ENCODE measurements at places on chromosomes 11 and 22.

GRCh38 chr11:133945087-133945974 is 11.4 kb downstream of the IGSF9B start:
- peak; percentile 82 for DNase-seq

GRCh38 chr22:37854946-37855345 is 5.7 kb downstream of the EIF3L start:
- DNase-seq: no peak

DNA sequence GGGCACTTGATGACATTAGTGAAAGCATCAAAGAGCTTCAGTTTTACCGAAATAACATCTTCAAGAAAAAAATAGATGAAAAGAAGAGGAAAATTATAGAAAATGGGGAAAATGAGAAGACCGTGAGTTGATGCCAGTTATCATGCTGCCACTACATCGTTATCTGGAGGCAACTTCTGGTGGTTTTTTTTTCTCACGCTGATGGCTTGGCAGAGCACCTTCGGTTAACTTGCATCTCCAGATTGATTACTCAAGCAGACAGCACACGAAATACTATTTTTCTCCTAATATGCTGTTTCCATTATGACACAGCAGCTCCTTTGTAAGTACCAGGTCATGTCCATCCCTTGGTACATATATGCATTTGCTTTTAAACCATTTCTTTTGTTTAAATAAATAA is 10.6 kb downstream of the REXO2 start:
- DNase-seq: no peak

- no peak for DNase-seq
These were observed 1.8 kb downstream of the OPCML start for GRCh38 chr11:133530501-133530835.

- DNase-seq: no peak
These were observed 69.9 kb upstream of the SHANK2 start for GRCh38 chr11:71322192-71322735.

GRCh38 chr22:18078329-18079041 is 695 bp downstream of the PEX26 start:
- peak; percentile 44 for DNase-seq

- DNase-seq: no peak
These were observed 5.1 kb upstream of the PHLDB1 start for GRCh38 chr11:118602331-118602730.

GRCh38 chr11:8317159-8317558 is 53.5 kb upstream of the LMO1 start:
- no peak for DNase-seq

GRCh38 chr11:84558085-84558905 is 1068.8 kb downstream of the DLG2 start:
- DNase-seq: no peak

DNA sequence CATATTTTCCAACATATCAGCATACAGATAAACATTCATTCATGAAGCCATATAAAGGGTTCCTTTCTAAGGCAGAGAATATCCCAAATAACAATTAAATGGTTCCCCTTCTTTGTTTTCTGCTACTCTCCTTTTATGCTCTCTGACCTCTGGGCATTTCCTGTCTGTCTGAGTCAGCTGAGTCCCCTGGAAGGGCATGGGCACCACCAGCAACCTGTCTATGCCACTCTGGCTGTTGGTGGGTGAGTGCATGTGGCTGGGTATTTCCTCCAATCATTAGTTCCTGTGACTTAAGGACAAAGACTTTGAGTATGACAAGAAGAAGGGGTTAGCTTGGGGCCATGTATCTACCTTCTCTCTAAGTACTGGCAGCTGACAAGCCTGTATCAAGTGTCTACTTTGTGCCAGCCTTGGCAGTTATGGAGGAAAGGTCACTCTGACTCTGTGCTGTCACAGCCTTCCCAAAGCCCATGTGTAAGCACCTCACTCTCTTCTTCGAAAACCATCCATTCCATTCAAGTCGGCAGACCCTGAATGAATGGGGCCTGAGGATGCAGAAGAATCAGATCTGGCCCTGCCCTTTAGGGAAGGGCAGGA is 86.3 kb upstream of the PHOX2A start:
- DNase-seq: no peak

DNA sequence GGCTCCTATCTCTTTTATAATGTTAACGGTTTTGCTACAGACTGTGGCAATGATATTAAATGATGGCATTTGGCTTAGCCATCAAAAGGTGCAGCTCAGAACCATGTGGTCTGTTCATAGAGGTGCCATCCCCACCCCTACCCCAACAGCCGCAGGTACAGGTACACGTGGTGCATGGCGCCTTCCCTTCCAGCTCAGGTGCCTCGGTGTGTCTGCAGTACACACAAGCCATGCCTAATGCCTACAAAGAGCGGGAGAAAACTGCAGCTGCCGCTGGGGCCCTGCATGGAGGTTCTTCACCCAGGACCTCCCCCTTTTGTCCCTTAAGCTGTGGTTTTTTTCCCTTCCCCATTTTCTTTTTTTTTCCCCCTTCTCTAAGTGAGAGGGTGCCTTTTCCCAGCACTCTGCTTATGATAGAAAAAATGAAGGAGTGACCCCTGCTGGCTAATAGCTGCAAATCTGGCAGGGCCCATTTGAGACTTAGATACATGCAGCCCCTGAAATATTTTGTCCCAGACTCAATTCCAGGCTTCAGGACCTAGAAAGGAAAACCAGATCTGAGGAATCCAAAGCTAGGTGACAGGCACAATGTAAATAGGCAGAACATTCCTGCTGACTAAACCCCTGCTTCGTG is 6.5 kb downstream of the OR52M1 start:
- DNase-seq: no peak

DNA sequence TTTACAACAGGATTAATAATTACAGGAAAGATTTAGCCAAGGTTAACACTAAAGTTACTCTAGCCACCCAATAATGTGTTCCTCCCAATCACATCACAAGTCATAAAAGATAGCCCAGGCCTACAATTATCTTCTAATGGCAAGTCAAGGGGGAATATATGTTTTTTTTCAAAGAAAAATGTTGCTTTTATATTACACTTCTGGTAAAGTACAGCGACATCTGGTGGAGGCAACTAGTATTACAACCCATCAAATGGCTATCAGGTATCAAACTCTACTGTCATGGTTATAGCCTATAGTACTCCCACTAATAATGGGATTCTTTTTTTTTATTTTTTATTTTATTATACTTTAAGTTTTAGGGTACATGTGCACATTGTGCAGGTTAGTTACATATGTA is 71.8 kb downstream of the XRRA1 start:
- DNase-seq: no peak

DNA sequence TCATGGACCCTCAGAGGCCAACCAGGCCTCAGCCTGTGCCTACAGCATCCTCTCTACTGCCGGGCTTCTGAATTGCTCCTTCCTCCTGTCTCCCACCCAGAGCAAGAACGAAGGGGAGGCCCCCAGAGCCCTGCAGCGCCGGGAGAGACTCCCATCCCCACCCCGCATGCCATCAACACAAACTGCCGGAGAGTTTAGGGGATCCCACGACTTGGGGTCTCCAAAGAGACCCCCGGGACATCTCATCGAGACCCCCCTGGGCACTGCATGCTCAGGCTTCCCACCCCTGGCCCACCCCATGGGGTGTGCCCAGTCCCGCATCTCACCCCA is 8.3 kb upstream of the CD81 start:
- no peak for DNase-seq

GRCh38 chr22:49897015-49897684 is 21.1 kb downstream of the ALG12 start:
- DNase-seq: no peak

DNA sequence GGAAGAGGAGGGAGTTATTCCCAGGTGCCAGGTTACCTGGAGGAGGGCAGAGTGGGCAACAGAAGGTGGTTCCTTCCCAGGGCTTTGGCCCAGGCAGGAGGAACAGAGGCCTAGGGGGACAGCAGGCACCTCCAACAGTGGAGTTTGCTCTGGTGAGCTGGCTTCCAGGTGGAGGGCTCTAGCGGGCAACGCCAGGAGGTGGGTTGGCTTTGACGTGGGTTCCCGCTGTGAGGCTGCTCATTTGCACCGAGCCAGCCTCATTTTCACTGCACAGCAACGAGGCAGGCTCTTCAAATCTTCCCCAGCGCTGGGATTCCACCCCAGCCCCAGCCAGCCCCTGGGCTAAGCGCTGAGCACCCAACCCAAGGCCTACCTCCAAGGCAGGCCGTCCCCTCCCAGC is 8.1 kb downstream of the IGSF9B start:
- DNase-seq: no peak

DNA sequence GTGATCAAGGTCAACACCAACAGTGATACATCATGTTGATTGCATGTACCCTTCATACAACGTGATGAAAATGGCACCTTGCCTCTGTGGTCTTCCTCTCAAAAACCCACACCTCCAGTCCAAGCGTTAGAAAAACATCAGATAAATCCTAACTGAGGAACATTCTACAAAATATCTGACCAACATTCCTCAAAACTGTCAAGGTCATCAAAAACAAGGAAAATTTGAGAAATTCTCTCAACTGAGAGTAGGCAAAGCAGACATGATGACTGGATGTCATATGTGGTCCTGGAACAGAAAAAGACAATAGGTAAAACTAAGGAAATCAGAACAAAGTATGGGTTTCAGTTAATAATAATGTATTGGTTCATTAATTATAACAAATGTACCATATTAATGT is 64.0 kb upstream of the POU2AF1 start:
- no peak for DNase-seq

DNA sequence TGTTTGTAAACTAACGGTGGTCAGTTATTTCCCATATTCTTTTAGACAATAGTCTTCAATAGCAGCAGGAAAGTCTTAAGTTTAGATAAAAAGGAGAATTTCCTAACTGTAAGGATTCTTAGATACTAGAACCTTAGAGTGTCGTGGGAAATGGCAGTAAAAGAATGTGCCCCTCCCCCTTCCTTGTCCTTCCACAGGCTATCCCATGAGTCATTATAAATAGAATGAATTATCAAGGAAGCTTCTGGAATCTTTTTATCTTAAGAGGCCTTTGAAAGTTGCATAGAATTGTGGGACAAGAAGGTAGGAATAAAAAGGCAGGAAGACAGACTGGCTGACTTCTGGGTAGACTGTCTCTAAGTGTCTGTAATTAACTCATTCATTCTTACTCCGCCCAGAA is 165.2 kb upstream of the TBCEL start:
- no peak for DNase-seq

- DNase-seq: no peak
These were observed 269.6 kb downstream of the MN1 start for GRCh38 chr22:27531782-27532530.

- peak; percentile 51 for DNase-seq
These were observed 6.3 kb downstream of the CEND1 start for GRCh38 chr11:783581-784015.

- no peak for DNase-seq
These were observed 21.6 kb downstream of the FOLR3 start for GRCh38 chr11:72157131-72157530.

DNA sequence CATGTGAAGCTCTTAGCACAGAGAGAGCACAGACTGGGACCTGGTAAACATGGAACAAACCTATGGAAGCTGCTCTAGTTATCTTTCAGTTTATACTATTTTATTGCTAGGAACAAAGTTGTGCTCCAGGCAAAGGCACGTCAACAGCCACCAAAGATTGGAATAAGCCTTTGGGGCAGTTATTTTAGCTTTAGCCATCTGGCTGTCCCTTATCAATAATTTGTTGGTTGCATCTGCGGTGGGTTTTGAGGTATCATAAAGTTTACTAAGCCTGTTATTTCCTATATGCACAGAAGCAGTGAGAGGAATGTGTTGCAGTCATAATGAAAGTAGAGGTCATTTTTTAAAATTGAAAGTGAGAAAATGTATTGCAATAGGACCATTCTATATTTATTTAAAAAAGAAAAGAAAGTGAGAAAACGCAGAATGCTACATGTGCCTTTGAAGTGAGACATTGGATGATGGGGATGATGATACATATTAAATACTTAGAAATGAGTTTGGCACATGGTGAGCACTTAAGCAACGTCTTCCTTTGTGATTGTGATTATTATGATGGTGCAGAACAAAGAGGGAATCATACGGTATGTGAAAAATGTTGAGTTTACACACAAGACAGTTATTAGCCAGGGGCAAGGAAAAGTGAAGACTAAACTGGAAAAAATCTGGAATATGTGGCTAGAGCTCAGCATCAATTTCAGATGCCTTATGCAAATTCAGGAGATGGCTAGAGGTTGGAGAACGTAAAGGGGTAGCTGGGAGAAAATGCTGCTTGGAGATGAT is 58.3 kb downstream of the PRR5L start:
- DNase-seq: no peak

- DNase-seq: no peak
These were observed 24.5 kb upstream of the MMP7 start for GRCh38 chr11:102555091-102555490.

DNA sequence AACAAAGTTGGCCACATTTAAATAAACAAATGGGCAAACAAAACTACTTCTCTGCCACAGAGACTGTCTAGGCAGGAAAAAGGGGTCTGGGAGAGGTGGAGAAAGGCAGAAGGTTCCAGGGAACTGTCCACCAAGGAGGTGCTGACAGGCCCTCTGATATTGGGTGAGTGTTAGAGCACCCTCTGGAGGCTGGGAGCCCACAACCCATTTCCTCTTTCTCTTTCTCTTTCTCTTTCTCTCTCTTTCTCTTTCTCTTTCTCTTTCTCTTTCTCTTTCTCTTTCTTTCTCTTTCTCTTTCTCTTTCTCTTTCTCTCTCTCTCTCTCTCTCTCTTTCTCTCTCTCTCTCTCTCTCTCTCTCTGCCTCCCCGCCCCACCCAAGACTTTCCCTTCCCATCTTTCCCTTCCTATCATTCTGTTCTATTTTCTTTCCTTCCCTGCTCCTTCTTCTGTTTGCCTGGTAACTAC is 912.8 kb downstream of the DLG2 start:
- DNase-seq: peak; percentile 35

GRCh38 chr22:40720538-40721256 is 41.4 kb downstream of the MCHR1 start:
- no peak for DNase-seq

- DNase-seq: no peak
These were observed 92.8 kb downstream of the DDX10 start for GRCh38 chr11:108757630-108758029.

GRCh38 chr22:28942801-28943500 is 59.6 kb downstream of the ZNRF3 start:
- no peak for DNase-seq

GRCh38 chr11:86066033-86066432 is 2.9 kb downstream of the PICALM start:
- DNase-seq: no peak

DNA sequence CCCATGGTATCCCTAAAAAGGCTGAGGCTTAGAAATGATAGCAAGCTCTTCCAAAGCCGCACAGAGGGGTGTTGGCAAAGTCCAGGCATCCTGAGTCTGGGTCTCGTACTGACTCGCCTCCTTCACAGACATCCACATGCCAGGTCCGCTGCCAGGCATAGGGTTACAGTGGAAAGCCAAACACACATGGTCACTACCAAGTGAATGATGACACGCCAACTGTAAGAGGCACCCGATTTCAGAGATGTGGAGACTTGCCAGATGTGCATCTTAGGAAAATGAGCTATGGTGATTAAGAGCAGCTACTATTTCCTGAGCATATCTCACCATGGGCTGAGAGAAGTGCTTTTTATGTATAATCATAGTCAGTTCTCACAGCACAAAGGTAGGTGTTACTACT is 314.9 kb downstream of the MIAT start:
- DNase-seq: no peak

- no peak for DNase-seq
These were observed 1.4 kb downstream of the C11orf24 start for GRCh38 chr11:68270196-68271022.

- peak; percentile 3 for DNase-seq
These were observed 17.0 kb upstream of the OMP start for GRCh38 chr11:77085652-77086051.

GRCh38 chr11:29093416-29094120 is 923.3 kb downstream of the KCNA4 start:
- no peak for DNase-seq

All from activated naive CD4-positive, alpha-beta T cell treated with anti-CD3 and anti-CD28 coated beads, Interleukin-2, amount 50 U/mL, for 16 hours (primary cell).